Spleen (tissue), 13 donors: ENCODE measurements at places on chromosomes 11 and 22. TPM values are rescaled to one million over a fixed set of nuclear protein-coding genes. Genes with fewer than 3 reads are reported as not detected.

DNA sequence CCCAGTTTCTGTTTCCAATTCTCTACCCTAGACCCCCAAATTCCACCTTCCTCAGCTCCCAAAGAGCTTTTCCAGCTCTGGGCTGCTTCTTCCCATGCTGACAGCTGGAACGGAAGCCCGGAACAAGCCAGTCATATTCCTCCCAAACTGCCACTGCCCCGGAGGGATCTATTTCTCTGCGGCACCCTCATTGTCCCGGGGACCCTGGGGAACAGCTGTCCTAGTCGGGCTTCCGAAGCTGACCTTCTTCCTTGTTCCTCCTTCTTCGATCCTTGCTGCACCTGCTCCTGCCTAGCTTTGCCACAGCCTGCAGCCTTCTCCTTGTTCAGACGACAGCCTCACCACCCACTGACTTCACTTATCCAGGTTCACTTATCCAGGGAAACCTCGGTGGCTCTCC is 105.7 kb downstream of the TSPAN18 start:
- H3K4me1 ChIP-seq = peaks cover 24% of the 10 kb centered on the region
- no peak overlapping the region for H3K4me3 ChIP-seq
- H3K27me3 ChIP-seq = no peaks in the 10 kb centered on the region
- H3K36me3 ChIP-seq = no peaks in the 10 kb centered on the region
- no peak for DNase-seq

DNA sequence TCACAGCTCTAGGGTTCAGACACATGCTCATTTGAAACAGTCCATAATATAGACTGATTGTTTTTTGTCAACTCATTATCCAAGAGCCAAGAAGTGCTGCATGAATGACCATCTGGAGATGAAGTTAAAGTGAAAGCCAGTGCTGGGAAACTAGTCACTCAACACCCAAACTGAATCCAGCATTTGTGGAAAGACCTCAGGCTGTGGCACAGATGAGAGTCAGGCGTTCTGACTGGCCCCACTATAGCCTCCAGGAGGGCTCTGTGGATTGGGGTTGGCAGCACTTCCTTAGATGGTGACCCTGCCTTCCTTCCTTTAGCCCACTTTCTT is 2.1 kb downstream of the FEZ1 start:
- no peak for DNase-seq
- H3K36me3 ChIP-seq = no peaks in the 10 kb centered on the region
- peaks cover 18% of the 10 kb centered on the region for H3K27me3 ChIP-seq
- no peak overlapping the region for H3K4me3 ChIP-seq
- peaks cover 33% of the 10 kb centered on the region for H3K4me1 ChIP-seq
- no peak overlapping the region for H3K27ac ChIP-seq

DNA sequence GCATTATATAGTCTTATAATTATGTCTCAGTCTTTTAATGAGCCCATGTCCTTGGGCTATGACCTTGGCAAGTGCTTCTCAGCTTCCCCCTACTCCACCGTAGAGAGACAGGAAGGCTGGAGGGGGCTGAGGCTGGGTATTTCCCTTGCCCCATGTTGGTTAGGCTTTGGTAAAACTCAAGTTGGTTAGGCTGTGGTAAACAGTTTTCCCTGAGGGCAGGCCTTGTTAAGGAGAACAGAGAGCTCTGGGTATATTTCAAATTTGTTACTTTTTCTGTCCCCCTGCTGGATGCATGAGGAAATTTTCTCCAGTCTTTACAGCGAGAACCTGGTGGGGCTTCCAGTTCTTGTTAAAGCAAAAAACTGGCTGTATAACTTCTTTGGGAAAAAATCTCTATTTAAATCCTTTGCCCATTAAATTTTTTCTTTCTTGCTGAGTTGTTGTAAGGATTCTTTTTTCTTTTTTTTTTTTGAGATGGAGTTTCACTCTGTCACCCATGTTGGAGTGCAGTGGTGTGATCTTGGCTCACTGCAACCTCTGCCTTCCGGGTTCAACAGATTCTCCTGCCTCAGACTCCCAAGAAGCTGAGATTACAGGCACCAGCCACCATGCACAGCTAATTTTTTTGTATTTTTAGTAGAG is 12.2 kb upstream of the DCHS1 start:
- no peaks in the 10 kb centered on the region for H3K36me3 ChIP-seq
- peaks cover 8% of the 10 kb centered on the region for H3K4me1 ChIP-seq
- H3K27me3 ChIP-seq = no peaks in the 10 kb centered on the region

DNA sequence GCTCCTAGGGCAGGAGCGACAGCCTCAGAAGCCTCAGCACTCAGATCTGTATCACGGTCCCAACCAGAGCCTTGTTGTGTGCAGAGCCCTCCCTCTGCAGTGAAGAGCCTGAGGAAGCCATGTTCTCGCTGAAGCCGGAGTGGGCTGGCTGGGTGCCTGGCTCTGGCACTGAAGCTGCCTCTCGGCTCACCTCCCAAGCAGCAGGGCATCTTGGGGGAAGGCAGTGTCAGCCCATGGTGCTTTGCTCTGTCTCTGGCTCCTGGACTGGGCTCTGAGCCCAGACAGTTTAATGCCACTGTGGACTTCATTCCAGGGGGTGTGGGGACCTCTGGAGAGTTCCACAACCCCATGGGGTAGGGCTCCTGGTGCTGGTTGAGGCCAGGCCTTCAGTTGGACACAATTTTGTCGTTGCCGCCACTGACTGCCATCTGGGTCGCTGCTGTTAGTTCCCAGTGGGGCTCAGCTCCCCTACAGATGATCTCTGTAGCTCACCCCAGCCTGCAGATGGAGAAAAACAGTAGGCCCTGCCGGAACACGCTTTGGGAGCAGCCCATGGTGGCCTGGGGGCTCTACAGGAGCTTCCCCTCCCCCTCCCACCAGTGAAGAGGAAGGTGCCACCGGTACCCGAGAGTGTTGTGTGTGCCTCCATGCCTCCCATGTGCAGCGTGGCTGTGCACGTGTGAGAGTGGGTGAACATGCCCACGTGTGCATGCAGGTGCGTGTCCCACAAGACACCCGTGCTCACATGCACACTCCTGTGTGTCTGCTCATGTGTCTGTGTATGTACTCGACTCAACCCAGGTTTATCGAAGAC is 86.5 kb upstream of the B3GAT1 start:
- H3K4me1 ChIP-seq = no peaks in the 10 kb centered on the region
- no peak overlapping the region for H3K27ac ChIP-seq
- H3K36me3 ChIP-seq = no peaks in the 10 kb centered on the region
- H3K27me3 ChIP-seq = no peaks in the 10 kb centered on the region
- peak; percentile 53 for DNase-seq

DNA sequence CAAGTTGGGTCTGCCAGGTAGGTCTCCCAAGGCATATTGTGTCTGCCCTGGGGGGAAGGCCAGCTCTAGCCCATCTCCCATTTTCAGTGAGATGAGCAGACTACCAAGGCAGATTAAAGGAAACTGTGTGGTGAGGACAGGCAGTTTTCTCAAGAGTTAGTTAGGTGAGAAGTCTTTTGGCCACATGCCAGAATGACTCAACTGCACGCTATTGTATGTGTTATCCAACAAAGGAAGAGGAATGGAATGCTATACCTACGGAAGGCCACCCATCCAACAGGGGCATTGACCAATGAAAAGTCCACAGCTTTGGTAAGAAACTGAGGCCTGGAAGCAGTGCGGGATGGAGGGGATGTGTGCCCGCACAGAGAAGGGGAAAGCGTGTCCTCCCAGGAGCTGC is 941.7 kb downstream of the NTM start:
- DNase-seq = no peak
- no peaks in the 10 kb centered on the region for H3K27me3 ChIP-seq

Gene CATSPERZ
- not detected for total RNA-seq

Gene APOBEC3C
- 59.7 TPM for total RNA-seq

Gene MYO7A
- total RNA-seq = 34.1 TPM

Gene NNMT
- total RNA-seq = 172 TPM
